CD8-positive, alpha-beta memory T cell (primary cell): ENCODE measurements at places on chromosomes 16 and 17.

GRCh38 chr17:19023209-19023999, 18.8 kb upstream of the FAM83G start:
- H3K36me3 ChIP-seq = peaks cover 4% of the 10 kb centered on the region
- H3K4me3 ChIP-seq = no peak overlapping the region
- no peak overlapping the region for H3K27ac ChIP-seq
- H3K27me3 ChIP-seq = no peaks in the 10 kb centered on the region
- peaks cover 14% of the 10 kb centered on the region for H3K4me1 ChIP-seq
- DNase-seq = no peak

- no peak for DNase-seq
- no peak overlapping the region for H3K4me3 ChIP-seq
- no peaks in the 10 kb centered on the region for H3K4me1 ChIP-seq
- H3K36me3 ChIP-seq = no peaks in the 10 kb centered on the region
These were observed 6.1 kb upstream of the LIG3 start for GRCh38 chr17:34974179-34974578.

DNA sequence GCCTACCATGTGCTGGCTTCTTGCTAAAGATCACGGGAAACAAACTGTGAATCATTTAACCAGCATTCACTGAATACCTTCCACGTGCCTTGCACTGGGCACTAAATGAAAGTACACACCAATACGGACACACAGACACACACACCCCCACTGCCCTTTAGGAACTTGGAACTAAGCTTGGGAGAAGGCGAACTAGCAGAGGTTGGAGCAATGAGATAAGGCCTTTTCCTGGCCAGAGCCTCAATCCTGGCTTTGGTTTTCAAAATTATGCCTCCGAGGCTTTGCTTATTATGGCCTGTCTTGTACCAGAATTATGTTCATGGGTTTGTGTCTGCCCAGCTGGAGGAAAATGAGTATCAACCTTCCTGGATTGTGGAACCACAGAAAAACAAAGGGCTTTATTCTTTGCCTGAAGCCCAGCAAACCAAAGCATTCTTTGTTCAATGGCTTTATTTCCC, 32.3 kb downstream of the CPPED1 start:
- no peak overlapping the region for H3K4me3 ChIP-seq
- no peaks in the 10 kb centered on the region for H3K36me3 ChIP-seq
- no peaks in the 10 kb centered on the region for H3K4me1 ChIP-seq
- DNase-seq = no peak
- no peaks in the 10 kb centered on the region for H3K27me3 ChIP-seq

GRCh38 chr16:58114827-58115825, 14.1 kb downstream of the CFAP20 start:
- peaks cover 32% of the 10 kb centered on the region for H3K36me3 ChIP-seq
- H3K27ac ChIP-seq = no peak overlapping the region
- no peaks in the 10 kb centered on the region for H3K4me1 ChIP-seq
- DNase-seq = no peak
